T-helper 2 cell treated with Interferon-gamma antibody and Interleukin-4, amounts not matched to agents 100 ng/mL and 5 ng/mL, for 36 hours (primary cell): ENCODE measurements at places on chromosomes 12 and 14. TPM values are rescaled to one million over a fixed set of nuclear protein-coding genes. Genes with fewer than 3 reads are reported as not detected.

IFNG-AS1 gene
- total RNA-seq, result not detected in 2 replicates

PMCH gene
- total RNA-seq, result 2.8 and 3.6 TPM in 2 replicates

MYBPC1 gene
- total RNA-seq, result not detected in 2 replicates

NANOG gene
- not detected in 2 replicates for total RNA-seq

SYT1 gene
- total RNA-seq, result not detected in 2 replicates

MDM1 gene
- total RNA-seq, result 19.1 and 19.2 TPM in 2 replicates

RHOF gene
- total RNA-seq, result 108 and 116 TPM in 2 replicates

MEG3 gene
- total RNA-seq, result not detected in 2 replicates

OR6C2 gene
- not detected in 2 replicates for total RNA-seq

DPPA3 gene
- not detected in 2 replicates for total RNA-seq

KRT74 gene
- not detected in 2 replicates for total RNA-seq

B4GALNT1 gene
- 1.5 and 1.9 TPM in 2 replicates for total RNA-seq

DDX24 gene
- 187 and 192 TPM in 2 replicates for total RNA-seq

KCNJ8 gene
- total RNA-seq, result not detected in 2 replicates

PRH2 gene
- not detected in 2 replicates for total RNA-seq

RPL10L gene
- total RNA-seq, result not detected in 2 replicates

OR6C1 gene
- not detected in 2 replicates for total RNA-seq
